ENCODE measurements at places on chromosomes 7 and 10.

DNA sequence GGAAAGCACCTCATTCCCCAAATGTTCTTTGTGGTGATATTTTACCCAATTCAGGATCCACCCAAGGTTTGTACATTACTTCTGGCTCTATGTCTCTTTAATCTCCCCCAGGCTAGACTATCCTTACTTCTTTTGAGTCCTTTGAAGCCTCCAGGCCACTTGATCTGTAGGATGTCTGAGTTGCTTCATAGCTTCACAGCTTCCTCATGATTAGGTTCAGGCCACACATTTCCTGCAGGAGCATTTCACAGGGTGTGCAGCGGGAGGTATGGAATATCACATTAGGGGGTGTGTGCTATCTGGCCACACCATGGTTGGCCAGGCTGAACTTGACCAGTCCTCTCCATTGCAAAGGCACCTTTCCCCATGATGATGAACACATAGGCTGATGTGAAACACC is 18.7 kb downstream of the TSPAN15 start:
- DNase-seq, result no peak

DNA sequence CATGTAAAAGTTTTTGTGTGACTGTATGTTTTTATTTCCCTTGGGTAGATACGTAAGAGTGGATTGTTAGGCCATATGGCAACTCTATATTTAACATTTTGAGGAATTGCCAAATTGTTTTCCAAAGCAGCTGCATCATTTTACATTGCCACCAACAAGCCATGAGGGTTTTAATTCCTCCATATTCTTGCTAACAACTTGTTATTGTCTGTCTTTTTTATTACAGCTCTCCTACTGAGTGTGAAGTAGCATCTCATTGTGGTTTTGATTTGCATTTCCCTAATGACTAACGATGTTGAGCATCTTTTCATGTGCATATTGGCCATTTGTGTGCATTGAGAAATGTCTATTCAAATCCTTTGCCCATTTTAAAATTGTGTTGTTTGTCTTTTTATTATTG is 94.9 kb downstream of the CARD11 start:
- no peak for DNase-seq

DNA sequence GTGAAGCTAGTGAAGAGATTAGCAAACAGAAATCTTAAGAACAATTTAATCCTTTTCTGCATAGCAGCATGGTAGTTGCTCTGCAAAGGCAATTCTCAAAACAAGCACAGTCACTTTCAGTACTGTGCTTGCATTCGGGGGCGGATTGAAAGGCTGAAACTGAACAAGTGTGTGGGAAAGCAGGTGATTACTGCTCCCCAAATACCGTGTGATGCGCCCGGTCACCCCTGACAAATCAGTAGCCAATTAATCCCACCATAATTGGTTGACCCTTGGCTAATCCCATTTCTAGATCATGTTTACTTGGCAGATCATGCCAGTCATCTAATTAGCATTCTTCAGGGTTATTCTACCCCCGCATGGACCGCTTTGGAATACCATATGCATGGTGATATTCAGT is 76.5 kb upstream of the ADRB1 start:
- no peak for DNase-seq

GRCh38 chr7:66664590-66665293 is 36.1 kb downstream of the KCTD7 start:
- DNase-seq, result no peak

GRCh38 chr7:80151274-80151665 is 16.6 kb downstream of the GNAI1 start:
- DNase-seq, result no peak

- DNase-seq, result no peak
These were observed 9.7 kb upstream of the MPP7 start for GRCh38 chr10:28312572-28312971.

DNA sequence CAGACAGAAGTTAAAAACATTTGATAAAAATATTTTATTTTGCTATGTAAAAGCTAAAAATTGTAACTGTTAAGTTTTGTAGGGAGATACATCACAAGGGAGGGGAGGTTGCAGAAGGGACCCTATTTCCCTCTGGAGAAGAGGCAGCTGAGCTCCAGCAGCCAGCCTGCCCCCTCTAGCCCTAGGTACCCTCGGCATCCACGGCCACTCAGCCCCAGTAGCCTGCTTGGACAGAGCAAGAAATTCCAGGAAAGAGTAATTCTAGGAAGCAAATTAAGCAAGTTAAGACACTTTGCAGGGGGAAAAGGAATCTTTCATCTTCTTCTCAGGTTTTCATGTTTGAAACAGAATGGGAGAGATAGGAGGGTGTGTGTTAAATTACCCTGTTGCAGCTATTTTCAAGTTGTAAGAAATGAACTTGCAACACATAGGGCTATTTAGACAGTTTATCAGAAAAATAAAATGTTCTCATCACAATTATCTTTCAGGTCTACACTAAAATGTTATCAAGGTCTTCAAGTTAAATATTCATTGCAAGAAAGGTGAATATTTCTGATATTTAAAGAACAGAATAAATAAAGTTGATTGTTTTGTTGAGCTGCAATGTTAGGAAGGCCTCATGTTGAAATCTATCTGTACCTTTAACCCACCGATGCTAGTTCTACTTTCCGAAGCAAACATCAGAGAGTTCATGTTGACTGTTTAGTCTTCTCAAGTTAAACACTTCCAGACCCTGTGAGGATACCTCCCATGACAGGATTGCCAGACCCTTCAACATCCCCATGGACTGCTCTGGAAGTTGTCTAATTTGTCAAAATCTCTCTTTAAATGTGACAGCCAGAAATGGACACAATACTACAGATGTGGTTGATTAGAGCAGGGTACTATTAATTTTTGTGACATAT is 5.5 kb downstream of the SGCE start:
- no peak for DNase-seq

GRCh38 chr10:75410132-75411005 is 8.8 kb upstream of the ZNF503 start:
- no peak for DNase-seq

DNA sequence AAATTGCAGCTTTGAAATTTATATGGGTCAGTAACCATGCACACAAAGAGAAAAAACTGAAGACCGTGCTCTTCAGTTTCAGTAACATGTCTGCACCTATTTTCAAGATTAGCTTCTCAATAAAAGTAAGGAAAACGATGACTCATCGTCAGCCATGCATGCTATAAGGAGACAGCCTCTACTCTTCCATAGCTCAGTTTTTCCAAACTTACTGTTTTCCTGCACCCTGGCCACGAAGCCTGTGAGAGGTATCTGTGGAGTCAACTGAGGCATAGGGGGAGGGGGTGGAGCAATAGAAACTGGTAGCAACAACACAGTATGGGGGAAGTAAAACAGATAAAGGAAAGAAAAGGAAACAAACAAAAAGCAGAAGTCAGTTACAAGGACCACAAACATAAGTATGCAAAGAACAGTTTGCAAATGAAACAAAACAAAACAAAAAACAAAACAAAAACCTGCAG is 58.0 kb downstream of the PDSS1 start:
- DNase-seq, result no peak

GRCh38 chr10:2925631-2926030 is 141.7 kb upstream of the PFKP start:
- DNase-seq, result no peak

- DNase-seq, result no peak
These were observed 36.7 kb downstream of the GNG11 start for GRCh38 chr7:93958216-93958615.

GRCh38 chr7:119397156-119397555 is 875.8 kb upstream of the KCND2 start:
- DNase-seq, result no peak

DNA sequence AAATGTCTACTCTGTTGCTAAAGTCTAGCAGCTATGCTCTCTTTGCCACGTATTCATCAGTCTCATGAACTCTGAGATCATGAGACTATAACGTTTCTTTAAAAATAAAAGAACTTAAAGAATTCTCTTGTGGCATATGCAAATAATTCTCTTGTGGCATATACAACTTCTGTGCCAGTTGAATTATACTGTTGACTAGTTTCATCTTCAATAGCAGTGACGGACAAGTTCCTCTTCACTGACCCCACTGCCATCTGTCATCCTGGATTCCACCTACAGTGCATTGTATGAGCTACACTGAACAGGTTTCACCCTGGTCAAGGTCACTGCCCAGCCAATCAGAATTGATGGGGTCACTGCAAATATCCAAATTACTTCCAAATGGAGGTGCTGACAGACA is 88.2 kb downstream of the CD36 start:
- DNase-seq, result no peak

GRCh38 chr7:134710854-134711624 is 64.4 kb downstream of the BPGM start:
- DNase-seq, result peak; percentile 50

DNA sequence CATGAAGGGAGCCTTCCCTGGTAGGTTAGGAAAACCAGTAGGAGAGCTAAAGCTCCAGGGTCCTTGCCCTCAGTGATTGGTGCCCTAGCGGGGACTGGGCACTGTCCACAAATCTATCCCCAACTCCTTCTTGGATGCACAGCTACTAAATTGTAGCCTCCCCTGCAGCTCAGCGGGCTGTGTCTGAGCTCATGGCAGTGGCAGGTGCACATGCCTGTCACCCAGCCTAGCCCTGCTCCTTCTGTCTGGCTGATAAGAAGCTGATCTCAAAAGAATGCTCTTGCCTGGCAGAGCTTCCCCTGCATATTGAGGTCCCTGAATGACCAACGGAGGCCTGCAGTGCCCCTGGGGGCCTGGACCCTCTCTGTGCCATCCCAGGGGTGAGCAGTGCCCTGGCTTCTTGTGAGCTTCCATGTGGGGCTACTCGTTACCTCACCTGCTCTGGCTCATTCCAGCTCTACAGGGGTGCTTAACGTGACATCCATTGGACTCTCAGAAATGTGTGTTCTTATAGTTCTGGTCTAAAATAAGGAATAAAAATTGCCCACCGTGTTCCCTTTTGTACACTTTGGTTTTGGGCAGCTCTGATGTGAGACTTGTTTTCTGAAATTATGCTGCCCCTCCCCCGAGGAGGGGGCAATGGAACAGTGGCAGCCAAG is 59.8 kb upstream of the ANTXRL start:
- no peak for DNase-seq

DNA sequence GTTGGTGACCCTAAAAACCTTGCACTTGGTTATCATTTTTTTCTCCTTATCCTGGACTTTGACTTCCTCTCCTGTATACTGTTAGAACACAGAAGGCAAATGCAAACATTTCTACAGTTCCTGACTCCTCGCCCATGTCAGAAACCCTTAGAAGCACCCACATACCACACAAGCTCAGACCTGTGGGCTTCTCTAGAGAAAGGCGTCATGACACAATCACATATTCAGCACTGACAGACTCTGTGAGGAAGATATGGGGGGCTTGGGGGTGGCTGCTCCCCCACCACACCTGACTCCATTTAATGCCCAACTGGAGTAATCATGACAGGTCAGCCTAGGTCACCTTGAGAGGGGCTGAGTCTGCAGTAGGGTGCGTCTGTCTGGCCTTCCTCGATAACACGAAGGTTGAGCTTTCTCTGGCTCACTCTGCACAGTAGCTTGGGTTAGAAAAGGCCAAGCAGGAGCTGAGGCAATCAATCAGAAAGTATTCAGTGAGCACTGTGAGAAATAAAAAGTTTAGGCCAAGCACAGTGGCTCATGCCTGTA is 50.9 kb downstream of the CCDC3 start:
- DNase-seq, result no peak

DNA sequence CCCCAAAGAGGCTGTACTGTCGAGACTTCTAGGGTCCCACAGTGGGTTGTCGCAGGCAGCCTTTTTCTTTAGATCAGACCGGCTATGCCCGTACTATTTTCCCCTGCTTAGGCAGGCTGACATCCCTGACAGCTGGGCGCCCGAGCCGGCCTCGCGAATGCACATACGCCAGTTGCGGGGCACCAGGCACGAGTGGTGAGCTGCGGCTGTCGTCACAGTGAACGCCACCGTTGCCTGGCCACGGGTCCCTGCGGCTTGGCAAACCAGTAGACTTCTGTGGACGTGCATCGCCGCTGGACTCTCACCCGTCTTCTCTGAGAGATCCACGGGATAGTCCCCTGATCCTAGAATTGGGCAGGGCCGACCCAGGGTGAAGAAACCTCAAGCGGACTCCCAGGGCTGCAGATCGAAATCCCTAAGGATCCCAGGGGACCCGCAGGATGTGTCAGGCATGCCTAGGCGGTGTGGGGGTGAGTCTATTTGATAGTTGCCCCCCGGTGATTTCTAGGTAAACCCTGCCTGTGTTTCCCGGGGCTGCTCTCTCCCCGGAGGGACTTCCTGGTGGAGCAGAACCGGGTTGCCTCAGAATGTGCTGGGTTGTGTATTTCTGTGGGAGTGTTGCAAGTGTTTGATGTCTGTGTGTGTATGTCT is 33.0 kb upstream of the ZNF273 start:
- no peak for DNase-seq

DNA sequence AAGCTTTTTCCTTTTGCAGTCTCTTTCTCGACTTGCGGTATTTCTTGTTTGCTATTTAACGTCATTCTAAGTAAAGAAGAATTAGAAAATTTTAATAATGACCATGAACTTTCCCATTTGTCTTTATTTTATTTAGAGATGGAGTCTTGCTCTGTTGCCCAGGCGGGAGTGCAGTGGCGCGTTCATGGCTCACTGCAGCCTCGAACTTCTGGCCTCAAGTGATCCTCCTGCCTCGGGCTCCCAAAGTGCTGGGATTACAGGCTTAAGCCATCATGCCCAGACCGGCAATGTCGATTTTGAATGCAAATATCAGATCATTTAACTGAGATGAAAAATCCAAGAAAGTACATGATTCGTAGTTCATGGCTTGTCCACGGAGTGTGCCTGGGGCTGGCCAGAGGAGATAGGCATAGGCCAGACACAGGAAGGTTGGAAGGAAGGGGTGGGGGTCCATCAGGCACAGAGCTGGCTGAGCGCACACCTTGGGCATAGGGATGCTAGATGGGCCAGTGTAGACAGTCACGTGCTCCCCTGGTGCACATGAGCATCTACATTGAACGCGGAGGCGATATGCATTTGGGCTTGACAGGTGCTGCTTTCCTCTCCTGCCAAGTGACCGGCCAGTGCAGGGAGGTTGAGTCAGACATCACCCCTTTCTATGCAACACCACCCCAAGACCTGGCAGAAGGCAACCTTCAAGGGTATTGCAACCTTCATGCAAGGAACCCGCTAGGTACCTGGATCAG is 38.9 kb upstream of the DAGLB start:
- no peak for DNase-seq

DNA sequence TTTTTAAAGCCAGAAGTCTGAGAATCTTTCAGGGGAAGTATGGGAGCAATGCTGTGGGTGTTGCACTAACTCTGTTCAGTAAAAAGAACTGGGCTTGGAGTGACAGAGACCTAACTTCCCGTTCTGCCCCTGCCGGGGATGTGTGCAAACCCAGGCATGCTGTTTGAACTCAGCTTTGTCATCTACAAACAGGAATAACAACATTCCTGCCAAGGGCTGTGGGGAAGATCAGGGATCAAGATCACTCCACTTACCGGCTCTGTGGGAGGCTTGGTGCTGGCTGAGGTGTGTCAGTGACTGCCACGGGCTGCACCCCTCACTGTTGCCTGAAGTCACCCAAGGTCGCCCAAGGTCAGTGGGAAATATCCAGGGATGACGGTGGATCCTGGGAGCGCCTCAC is 23.1 kb upstream of the DRGX start:
- DNase-seq, result no peak

DNA sequence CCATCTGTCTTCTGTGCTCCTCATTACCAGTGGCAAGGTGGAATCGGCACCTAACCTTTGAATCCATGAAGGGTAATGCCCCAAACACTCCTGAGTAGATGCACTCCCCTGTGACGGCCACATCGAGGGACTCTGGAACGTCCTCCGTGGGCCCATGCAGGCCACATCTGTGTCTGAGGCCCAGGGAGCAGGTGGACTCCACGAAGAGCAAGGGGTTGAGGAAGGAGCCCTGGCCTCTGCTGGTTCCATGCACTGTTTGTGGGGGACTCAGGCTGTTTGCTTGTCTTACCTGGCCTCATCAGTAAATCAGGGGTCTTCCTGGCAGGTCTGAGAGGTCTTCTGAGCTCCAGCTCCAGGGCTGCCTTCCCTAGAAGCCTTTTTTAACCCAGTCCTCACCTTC is 62.6 kb upstream of the HMX3 start:
- DNase-seq, result no peak
